ENCODE measurements at places on chromosomes 1 and 21. TPM values are rescaled to one million over a fixed set of nuclear protein-coding genes. Genes with fewer than 3 reads are reported as not detected.
A peak's percentile ranks its signal among the peaks of the same experiment; 100 is the strongest.

DNA sequence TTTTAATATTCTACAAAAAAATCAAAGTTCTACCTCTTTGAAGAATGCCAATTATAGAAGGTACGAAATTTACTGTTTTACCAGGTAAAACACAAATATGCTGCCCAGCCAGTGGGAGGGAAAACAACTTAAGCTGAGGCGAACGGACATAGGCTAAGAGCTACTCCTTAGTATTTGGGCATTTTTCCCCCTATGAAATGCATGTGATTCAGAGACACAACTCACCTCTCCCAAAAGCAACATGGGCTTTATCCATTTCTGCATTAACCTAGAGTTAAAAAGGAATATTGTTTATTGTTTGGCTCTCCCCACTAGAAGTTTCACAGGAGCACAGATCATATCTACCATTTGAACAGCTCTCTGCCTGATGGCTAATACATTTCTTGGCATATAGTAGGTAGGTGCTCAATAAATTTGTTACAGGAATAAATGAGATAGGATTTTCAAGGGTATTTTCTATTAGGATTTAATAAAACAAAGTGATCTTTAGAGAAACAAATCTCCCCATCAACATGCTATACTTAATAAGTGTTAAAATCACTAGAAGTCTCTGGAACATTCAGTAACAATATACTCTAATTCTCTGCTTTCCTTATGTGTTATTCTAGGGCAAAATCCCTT, 2.4 kb upstream of the SORT1 start:
- DNase-seq = no peak

GRCh38 chr1:52531249-52531872, 21.5 kb downstream of the TUT4 start:
- DNase-seq = no peak

GRCh38 chr1:46903481-46903880, 37.8 kb downstream of the CYP4A11 start:
- no peak for DNase-seq

DNA sequence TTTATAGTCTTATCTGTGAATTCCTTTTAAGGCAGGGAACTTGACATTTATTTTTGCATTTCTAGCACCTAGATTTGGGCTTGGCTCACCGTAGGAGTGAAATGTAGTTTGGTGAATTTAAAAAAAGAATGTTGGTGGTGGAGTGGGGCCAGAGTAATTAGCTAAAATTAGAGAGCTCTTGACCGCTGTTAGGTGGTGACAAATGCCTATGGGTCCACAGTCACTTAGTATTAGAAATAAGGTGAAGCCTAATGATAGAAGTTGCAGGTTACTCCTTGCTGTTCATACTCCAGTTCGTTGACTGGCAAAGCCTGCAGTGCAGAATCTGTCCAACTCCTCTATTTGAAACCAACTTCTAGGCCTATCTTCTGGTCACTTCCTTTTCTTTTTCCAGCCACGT, 318.8 kb upstream of the NRIP1 start:
- DNase-seq = no peak

GRCh38 chr1:119791377-119791776, 19.9 kb downstream of the REG4 start:
- no peak for DNase-seq

DNA sequence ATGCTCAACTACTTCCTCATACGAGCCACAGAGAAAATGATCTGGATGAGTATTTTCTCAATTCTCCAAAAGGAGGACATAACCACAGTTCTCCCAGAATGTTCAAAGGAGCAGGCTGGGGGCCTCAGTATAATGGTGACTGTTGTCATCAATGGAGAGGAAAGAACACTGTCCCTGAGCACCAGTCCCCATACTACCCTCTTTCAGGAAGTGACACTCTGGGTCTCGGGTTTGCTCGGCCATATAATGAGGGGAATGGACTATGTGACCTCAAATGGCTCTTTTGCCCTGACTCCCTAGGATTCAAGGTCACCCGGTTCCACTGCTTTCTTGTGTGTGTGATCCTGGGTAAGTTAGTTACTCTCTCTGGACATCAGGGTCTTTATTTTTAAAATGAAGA, 22.8 kb downstream of the SLC9A1 start:
- no peak for DNase-seq

DNA sequence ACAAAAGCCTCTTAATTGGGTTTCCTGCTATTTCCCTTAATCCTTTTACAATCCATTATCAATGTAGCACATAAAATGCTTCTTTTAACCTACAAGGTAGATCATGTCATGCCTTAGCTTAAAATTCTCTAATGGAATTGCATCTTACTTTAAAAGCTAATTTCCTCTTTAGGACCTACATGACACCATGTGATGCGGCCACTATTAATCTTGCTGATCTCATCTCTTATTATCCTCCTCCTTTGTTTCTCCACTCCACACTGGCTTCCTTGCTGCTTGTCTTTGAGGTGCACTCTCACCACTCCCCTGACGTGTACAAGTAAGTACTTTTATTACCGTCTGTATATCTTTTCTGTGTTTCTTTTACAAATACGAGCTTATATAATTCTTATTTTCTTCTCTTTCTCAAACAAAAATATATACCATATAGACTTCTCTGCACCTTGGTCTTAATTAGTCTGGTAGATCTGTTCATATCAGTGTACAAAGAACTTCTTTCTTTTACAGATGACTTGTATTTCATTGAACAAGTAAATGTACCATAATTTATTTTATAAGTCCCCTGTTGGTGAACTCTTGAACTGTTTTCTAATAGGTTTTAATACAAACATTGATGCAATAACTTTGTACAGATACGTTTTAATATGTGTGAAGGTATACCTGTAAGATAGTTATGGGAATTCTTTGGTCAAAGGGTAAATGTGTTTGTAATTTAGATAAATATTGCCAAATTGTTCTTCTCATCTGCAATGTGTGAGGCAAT, 28.2 kb downstream of the GPR88 start:
- DNase-seq = no peak

DNA sequence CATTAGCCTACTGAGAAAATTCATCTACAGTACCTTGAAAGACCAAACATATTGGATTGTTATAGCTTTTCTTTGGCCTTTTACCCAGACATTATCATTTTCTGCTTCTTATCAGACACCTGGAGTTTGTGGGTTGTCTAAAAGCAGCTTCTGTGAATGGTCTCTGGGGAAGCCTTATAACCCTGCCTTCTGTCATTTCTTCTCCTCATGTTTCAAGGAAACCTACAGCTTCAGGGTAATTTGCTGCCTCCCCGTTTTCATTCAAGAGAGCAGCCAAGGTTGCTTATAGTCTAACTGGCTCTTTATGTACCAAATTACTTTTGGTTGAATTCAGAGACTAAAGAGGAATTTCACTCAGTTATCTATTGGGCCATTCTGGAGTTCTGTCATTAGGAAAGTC, 288.3 kb upstream of the SGIP1 start:
- no peak for DNase-seq

DNA sequence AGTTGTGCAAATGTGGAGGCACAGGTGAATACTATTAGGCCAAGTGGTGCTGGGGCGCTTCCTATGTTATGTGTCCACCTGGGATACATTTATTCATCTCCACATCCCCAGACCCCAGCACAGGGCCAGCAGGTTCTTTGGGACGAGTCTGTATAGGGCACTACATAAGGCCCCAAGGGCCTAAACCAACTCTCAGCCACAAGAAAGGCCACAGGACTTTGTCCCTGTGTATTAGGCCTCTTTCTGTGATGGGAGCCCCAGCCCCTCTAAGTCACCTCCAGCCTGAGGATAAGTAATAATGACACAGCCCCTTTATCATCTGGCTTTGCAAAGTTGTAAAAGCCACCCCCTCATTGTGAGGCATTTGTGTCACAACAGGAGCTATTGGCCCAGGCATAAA, 79.2 kb upstream of the CD1D start:
- DNase-seq = no peak

DNA sequence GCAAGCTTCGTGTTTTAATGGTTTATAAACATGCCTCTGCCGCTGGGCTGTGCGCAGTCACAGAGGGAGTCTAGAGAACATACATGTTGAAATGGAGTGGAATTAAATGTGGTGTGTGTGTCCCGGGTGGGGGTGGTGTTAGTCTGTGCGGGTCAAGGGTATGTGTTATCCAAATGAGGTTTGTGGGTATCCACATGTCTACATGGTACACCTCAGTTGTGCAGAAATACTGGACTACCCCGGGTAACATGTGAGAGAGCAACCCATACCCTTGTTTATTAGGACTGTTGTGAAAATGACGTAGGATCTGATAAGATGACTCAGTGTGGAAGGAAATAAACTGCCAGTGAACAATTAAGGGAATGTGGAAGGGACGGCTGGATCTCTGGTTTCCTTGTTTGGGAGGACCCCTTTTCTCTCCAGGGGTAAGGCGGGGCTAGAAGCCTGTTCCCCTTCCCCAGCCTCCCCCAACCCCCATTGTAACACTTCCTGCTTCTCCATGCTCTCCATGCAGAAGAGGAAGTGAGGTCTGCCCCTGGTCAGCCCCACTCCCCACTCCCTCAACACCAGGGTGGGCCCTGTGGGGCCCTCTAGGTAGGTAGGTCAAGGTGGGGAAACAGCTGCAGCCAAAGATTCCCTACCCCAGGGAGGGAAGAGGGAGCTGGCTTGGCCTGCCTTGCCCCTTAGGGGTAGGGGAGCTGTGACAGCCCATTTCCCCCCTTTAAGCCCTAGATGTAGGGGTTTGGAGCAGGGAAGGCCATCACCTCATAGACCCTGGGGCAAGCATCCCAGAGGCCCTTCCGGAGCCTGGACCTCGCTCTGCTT, 690 bp downstream of the EPS8L3 start:
- DNase-seq = peak; percentile 68

DNA sequence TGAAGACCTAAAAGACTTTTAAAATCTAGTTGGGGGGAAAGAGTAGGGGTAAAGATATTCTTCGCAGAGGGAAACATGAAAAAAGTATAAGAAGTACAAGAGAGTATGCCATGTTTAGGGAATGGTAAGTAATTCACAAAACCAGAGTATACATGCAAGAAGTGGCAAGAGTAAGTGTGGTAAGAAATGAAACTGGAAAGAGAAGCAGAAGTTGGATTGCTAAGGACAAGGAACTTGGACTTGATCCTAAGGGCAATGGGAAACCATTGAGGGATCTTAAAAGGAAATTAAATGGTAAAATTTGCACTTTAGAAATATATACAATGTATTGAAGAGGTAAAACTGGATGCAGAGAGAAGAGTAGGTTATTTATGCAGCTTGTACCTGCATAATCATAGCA, 9.2 kb upstream of the ZNF644 start:
- no peak for DNase-seq

DNA sequence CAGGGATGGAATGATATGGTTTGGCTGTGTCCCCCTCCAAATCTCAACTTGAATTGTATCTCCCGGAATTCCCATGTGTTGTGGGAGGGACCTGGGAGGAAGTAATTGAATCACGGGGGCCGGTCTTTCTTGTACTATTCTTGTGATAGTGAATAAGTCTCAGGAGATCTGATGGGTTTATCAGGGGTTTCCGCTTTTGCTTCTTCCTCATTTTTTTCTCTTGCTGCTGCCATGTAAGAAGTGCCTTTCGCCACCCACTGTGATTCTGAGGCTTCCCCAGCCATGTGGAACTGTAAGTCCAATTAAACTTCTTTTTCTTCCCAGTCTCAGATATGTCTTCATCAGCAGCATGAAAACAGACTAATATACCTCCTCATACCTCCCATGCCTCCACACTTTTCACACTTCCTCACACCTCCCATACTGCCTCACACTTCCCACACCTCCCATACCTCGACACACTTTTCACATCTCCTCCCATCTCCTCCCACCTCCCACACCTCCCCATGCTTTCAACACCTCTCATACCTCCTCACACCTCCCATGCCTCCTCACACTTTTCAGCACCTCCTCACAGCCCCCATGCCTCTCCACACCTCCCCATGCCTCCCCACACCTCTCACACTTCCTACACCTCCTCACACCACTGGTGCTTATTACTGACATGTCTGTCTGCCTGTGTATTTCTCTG, 21.3 kb downstream of the GPR137B start:
- no peak for DNase-seq

DNA sequence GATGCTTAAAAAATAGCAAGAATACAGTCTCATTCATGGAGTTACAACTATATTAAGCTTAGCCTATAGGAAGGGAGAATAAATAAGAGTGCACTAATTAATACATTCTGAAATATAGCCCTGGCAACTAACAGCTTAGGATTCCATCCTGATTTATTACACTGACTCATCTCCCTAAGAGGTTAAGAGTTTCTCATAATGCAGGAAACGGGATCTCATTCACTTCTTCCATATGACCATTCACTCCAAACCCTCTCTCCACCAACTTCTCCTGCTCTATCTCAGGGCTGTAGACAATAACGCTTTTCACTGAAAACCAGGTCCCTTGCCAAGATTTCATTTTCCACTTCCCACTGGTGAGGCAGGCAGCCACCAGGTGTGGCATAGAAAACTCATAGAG, 168.5 kb upstream of the PLD5 start:
- no peak for DNase-seq

DNA sequence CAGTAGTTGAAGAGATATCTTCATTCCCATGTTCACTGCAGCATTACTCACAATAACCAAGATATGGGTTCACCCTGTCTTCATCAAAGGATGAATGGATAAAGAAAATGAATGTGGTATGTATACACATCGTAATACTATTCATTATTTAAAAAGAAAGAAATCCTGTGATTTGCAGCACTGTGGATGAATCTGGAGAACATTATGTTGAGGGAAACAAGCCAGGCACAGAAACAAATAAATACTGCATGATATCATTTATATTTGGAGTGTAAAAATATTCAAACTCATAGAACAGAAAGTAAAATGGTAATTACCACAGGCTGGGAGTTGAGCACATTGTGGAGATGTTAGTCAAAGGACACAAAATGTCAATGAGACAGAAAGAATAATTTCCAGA, 977.2 kb downstream of the AMY1C start:
- DNase-seq = no peak

GRCh38 chr1:43008115-43009060, 49.7 kb upstream of the SLC2A1 start:
- DNase-seq = no peak

- DNase-seq = no peak
These were observed 31.8 kb downstream of the ZNF644 start for GRCh38 chr1:90989990-90990389.

DNA sequence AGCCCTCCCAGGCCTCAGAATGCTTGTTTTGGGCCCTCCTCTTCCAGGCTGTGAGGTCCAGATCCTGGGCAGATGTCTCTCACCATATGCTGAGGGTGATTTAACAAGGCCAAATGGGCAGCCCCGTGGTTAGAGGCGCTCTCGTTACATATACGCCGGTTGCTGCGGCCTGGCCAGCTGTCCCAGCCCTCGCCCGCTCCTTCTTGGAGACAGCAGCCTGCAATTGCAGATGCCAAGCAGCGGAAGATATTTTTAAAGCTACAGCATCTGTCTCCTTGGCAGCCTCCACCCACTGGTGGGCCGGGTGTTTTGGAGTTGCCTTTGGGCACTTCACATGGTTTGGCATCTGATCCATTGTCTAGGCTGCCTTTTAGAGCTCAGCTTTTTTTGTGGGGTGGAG, 178.8 kb upstream of the NFIA start:
- no peak for DNase-seq

- DNase-seq = no peak
These were observed 28.0 kb downstream of the SLAMF1 start for GRCh38 chr1:160618763-160619274.

Gene SLAMF8
- not detected for total RNA-seq

Gene COL18A1
- 164 TPM for total RNA-seq

Gene ALG14
- 2.8 TPM for total RNA-seq

Gene RGL1
- 40.8 TPM for total RNA-seq

Gene PHGDH
- total RNA-seq = 57.1 TPM

Gene IFI44L
- 4.7 TPM for total RNA-seq

Gene CLEC20A
- total RNA-seq = not detected

Gene FCAMR
- total RNA-seq = not detected

Gene HSD3B2
- not detected for total RNA-seq
